Naive B cell (primary cell): ENCODE measurements at places on chromosomes 2 and 18.

- DNase-seq: no peak
Measured at GRCh38 chr2:142582317-142582716, 295.1 kb upstream of the KYNU start.

GRCh38 chr2:43136876-43137275 is 89.5 kb downstream of the ZFP36L2 start:
- peak; percentile 70 for DNase-seq

DNA sequence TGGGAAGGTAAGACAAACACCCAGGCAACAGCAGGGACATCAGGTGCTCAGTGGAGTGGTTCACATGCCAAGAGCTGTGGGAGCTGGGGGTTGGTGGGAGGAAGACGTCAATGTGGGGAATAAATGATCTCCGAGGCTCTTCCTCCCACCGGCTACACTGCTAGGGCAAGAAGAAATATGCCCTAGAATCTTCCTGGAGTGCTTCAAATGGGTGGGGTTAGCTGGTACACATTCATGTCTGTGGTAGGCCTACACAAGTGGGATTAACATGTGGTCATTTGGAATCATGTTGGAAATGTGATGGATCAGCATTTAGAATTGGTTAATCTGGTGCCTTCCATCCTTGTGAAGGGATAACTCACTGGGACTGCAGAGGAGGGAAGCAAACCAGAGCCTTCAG is 12.4 kb upstream of the ZFP36L2 start:
- no peak for DNase-seq

GRCh38 chr2:98882971-98883779 is 52.9 kb downstream of the CRACDL start:
- no peak for DNase-seq

- DNase-seq: no peak
Measured at GRCh38 chr18:75324686-75325257, 102.7 kb downstream of the SMIM21 start.

- no peak for DNase-seq
Measured at GRCh38 chr2:180705122-180705521, 275.3 kb upstream of the UBE2E3 start.

- no peak for DNase-seq
Measured at GRCh38 chr2:57965219-57965618, 81.4 kb upstream of the VRK2 start.

DNA sequence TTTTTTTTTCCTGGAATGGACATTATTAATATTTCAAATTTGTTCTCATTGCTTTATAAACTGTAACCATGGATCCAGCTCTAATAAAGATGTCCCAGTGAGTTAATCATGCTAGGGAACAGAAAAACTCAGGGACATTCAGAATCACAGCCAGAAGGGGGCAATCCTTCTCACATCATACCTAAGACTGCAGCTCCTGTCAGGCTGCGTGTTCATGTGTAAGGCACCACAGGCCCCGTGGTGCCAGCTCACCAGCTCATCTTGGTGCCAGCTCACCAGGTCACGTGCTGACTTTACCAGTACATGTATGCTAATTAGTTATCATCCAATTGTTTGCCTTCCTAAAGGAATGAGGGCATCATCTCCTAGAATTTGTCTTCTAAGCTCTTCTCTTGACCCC is 84.7 kb upstream of the NEDD4L start:
- peak; percentile 13 for DNase-seq

DNA sequence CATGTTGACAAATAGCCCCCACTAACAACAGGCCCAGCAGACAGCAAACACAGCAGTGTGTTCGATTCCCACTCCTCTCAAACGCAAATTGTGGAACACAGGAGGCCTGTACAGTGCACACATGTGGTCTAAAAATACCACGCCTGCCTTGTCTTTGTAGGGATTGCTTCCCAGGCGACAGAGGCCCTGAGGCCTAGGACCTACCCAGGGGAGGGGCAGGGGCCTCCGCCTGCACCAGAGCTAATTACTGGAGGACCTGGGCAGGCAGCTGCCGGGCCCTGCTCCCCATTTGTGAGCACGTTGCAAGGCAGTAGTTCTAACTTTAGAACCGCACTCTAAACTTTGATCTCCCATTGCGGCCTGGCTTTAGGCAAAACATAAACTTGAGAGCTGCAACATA is 316.0 kb downstream of the TXNL1 start:
- DNase-seq: no peak

DNA sequence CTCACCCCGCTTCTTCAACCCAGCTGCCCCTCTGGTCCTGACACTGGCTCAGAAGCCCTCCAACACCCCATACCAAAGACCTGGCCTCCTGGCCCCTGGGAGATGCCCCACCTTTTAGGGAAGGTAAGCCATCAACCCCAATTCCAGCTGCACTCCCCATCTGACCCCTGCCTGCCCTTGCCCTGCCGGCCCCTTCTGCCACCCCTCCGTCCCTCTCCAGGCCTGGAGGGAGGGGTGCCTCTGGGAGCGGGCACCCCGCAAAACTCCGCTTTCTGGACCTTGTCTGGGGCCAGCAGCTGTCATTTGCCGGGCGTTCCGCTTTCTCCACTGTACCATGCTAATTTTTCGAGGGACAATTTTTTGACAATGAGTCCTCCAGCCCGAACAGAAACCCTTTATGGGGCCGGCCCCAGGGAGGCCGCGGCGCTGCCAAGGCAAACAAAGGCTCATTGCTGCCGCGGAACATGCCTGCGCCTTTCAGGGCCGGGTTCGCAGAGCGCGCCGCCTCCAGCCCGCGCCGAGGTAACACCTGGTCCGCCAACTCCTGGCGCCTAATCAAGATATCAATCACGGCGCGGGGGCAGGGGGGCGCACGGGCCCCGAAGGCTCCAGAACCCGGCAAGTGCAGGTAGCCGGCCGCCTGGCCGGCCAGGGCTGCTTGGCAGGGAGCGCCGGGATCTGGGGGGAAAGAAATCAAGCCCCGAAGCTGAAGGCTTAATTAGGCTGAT is 96.0 kb downstream of the INHBB start:
- no peak for DNase-seq

- DNase-seq: no peak
Measured at GRCh38 chr2:86617153-86617552, 6.5 kb downstream of the RNF103 start.

- DNase-seq: no peak
Measured at GRCh38 chr2:168159754-168160585, 87.4 kb downstream of the STK39 start.

DNA sequence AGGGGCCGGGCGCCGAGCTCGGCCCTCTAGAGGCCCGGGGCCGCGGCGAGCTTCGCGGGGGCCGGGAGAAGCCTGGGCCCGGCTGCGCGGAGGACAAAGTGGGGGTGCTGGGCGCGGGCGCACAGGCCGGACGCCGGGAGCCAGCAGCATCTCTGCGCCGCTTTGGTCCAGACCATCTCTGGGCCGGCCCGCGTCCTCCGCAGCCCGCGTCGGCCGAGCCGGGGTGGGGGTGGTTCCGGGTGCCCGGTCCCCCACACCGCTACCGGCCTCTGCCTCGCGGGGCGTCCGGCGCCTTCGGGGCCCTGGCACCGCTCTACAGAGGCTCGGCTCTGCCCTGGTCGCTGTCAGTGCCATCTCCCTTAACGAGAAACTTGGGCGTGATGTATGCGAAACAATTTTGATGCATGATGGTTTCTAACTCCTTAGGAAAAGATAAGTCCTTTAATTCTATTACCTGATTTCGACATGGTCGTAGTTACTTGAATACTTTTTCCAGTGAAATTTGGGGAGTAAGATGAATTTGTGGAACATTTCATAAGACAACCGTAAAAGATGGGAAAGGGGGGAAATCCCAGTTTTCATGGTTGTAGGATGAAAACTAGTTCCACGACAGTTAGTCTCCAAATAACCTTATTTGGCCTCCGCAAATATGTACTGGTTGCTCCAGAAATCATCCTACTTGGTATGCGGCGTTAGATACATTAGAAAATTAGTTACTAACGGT is 562 bp downstream of the TWSG1 start:
- DNase-seq: peak; percentile 29

DNA sequence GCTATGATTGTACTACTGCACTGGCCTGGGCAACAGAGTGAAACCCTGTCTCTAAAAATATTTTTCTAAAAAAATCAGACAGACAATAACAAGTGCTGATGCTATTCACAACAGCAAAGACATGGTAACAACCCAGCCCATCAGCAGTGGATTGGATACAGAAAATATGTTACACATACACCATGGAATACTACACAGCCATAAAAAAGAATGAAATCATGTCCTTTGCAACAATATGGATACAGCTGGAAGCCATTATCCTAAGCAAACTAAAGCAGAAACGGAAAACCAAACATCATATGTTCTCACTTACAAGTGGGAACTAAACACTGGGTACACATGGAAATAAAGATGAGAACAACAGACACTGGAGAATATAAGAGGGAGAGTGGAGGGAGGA is 19.9 kb downstream of the FAM161A start:
- DNase-seq: no peak

- DNase-seq: no peak
Measured at GRCh38 chr2:142065700-142066099, 65.1 kb downstream of the LRP1B start.

- DNase-seq: no peak
Measured at GRCh38 chr18:6649421-6650126, 79.9 kb upstream of the ARHGAP28 start.

- no peak for DNase-seq
Measured at GRCh38 chr2:211503856-211504255, 947.5 kb downstream of the CPS1 start.

DNA sequence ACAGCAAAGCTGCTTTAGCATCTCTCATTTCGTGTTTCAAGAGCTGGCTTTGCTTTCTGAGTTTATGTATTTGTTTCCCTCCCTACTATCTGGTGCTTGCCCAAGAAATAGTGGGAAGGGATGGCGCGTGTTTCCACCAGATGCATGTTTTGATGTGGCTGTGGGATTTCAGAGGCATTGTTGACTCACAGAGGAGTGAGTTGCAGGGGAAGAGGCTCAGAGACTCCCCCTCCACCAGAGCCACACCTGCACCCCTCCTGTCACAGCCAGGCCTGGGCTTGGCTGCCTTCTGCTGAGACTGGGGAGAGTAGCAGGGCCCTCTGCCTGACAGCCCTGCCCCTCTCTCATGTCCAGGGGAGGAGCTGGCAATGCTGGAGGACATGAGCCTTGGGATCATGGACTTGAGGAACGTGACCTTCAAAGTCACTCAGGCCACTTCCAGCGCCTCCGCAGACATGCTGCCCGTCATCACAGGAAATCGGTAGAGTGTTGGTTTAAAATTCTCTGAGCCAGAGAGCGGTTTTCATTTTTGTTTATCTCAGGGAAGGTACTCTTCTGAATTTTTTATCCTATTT is 42.9 kb downstream of the COA5 start:
- no peak for DNase-seq

GRCh38 chr2:204544961-204545860 is at the start of gene PARD3B:
Gene PARD3B, plus strand, starts transcription at chr2:204545475. Its CDS starts 525 bp downstream, at chr2:204546000.
- no peak for DNase-seq

GRCh38 chr2:74383254-74383653 is 3.1 kb upstream of the DCTN1 start:
- no peak for DNase-seq

- no peak for DNase-seq
Measured at GRCh38 chr2:160194351-160194750, 5.7 kb downstream of the ITGB6 start.

GRCh38 chr2:233098618-233099017 is 38.5 kb downstream of the INPP5D start:
- no peak for DNase-seq

DNA sequence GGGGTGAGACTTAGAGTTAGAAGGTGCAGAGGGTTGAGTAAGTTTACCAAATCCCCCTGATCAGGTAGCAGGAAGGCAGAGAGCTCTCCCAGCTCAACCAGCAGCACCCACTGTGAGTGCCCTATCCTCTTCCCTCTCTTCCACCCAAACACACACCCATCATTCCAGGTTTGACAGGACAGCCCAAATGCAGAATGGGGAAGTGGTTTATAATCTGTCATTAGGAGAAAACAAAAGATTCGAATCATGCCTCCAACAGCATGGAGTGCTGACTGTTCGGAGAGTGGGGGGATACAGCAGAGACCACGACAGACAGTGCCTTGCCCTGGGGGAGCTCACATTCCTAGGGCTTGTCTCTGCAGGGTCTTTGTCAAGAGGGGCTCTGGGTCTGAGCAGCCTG is 11.7 kb downstream of the CXCR2 start:
- no peak for DNase-seq

DNA sequence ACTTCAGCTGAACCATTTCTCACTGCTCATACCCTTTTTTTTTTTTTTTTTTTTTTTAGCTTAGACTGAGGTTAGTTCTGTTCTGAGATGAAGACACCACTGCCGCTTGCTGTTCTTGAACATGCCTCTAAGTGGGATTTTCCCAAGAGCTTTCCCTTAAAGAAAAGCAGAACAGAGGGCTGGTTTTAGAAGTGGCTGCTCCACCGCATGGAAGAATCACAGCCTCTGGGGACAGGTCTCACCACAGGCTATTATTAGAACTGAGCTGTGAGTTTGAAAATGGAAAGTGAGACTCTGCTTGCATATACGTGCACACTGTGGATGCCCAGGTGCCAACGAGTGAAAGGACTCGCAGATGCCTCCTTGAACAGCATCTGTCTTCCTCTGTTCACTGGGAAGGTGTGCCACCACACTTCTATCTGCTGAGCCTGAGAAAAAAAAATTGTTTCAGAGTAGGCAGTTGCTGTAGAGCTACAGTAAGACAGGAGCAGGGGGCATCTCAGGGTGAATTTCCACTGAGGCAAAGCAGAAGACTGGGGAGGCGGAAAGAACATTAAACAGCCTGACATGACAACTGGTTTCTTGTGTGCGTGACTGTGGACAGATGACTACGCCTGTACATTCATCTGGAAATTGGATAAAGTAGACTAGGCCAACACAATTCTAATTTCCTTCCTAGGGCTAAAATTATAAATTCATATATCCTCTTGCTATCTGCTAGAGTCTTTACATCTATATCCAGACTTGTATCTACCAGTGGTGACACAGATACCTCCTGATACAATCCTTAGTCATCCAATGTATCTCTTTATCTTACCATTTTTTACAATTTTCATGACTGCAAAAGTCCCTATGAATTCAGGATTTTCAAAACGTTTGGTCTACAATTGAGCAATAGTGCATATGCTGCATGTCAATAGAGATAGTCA is 1045.7 kb upstream of the CELF4 start:
- no peak for DNase-seq

- DNase-seq: no peak
Measured at GRCh38 chr2:127000194-127000593, 101.5 kb downstream of the TEX51 start.

- no peak for DNase-seq
Measured at GRCh38 chr2:479490-480176, 191.7 kb upstream of the ALKAL2 start.

GRCh38 chr2:172031536-172031935 is 31.8 kb downstream of the METAP1D start:
- no peak for DNase-seq

- no peak for DNase-seq
Measured at GRCh38 chr2:148578493-148578884, 66.1 kb upstream of the EPC2 start.

GRCh38 chr2:189580241-189580651 is 340 bp downstream of the SLC40A1 start:
- no peak for DNase-seq

- no peak for DNase-seq
Measured at GRCh38 chr2:206616151-206616550, 26.1 kb upstream of the FAM237A start.

GRCh38 chr2:234763002-234763873 is 188.6 kb upstream of the SH3BP4 start:
- DNase-seq: no peak
